ENCODE measurements at places on chromosomes 4 and X. TPM values are rescaled to one million over a fixed set of nuclear protein-coding genes. Genes with fewer than 3 reads are reported as not detected.

GPR173 gene
- total RNA-seq = 4.0 TPM

EXOC1L gene
- total RNA-seq = not detected

HUWE1 gene
- total RNA-seq = 57.1 TPM

PCDH7 gene
- total RNA-seq = under 0.01 TPM

TAF7L gene
- total RNA-seq = 0.13 TPM
